Stimulated activated CD4-positive, alpha-beta T cell treated with anti-CD3 and anti-CD28 coated beads, Interleukin-15, amount 100 ng/mL, for 1 hour (primary cell): ENCODE measurements at places on chromosomes 4 and X.

- DNase-seq: no peak
Observed at GRCh38 chrX:133495464-133496391, 80.4 kb upstream of the GPC4 start.

GRCh38 chr4:126056116-126056650 is 741.4 kb downstream of the FAT4 start:
- DNase-seq: no peak

DNA sequence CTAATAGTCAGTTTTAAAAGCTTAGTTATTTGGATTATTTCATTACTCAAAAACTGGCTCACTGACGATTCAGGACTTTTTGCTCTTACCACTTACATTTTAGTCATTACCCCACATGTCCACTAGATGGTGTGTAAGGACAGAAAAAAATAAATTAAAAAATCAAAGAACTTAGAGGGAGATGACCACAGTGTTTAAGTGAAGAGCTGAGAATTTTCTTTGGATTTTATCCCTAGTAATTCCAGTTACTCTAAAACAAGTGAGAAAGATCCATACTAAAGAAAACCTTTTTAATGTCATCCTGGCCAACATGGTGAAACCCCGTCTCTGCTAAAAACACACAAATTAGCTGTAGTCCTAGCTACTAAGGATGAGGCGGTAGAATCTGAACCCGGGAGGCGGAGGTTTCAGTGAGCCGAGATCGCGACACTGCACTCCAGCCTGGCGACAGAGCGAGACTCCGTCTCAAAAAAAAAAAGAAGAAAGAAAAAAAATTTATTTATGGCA is 26.4 kb upstream of the TMPRSS11B start:
- DNase-seq: no peak

DNA sequence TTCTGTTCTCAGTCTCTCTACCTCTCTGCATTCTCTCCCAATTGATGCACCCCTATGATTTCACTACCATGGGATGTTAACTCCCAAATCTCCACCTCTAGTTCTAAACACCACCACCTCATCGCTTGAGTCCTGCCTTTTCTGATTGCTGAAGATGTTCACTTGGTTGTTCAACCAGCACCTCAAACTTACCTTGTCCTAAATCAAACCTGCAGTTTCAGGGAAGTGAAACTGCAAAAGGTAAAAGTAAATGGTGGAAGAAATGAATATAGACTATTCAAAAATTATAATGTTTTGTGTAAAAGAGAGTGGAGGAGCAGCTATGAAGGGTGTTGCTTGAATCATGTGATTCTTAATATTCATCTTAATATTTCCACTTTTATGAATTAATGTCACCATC is 91.0 kb downstream of the PDE5A start:
- DNase-seq: no peak

GRCh38 chrX:123818243-123818642 is 41.6 kb upstream of the XIAP start:
- no peak for DNase-seq

DNA sequence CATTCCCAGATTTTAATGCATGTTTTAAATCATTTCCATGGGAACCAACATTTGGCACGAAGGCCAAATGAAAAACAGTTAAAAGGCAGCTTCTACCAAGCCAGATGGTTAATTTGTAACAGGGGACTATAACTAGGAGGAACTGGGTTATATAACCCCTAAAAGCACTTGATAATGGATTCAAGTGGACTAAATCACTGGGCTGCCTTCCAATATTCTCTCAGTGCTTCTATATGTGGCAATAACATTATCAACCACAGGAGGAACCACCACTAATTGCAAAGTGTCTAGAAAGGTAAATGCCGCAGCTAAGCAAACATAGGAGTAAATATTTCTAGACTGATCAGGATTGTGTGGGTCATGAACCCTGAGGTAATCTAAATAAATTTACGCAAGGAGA is 391.5 kb downstream of the UBE2NL start:
- no peak for DNase-seq
